ENCODE measurements at places on chromosomes 5 and 9.

DNA sequence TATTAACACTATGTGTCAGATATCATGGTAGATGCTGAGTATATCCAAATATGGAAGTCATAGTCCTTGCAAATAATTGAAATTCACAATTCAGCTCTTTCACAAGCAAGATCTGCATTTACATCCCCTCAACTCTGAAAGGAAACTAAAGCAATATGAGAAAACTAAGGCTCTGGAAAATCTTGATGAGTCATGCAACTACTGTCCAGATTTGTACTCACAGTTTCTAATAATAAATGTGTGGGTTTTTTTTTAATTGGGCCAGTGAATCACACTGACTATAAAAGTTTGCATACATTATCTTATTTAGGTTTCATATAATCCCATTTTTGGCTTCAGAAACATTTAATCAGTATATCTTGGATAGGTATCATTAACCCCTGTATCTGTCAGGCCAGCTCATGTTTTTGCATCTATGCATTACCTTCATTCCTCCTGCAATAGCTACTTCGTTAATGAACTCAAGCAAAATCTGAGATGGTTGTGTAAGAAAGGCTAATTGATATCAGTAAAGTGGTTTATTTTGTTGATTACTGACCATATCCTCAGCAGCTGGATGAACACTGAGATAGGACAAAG lies 58.7 kb upstream of the PRR16 start:
- peak; percentile 84 for DNase-seq

- no peak for DNase-seq
Measured at GRCh38 chr5:10564838-10565784, 1.2 kb downstream of the ANKRD33B start.

- no peak for DNase-seq
Measured at GRCh38 chr5:151665613-151666012, 21.1 kb downstream of the SPARC start.

- no peak for DNase-seq
Measured at GRCh38 chr9:78438211-78438610, 141.3 kb downstream of the PSAT1 start.
